Endothelial cell (in vitro differentiated cells): ENCODE measurements at places on chromosomes 11 and 22. TPM values are rescaled to one million over a fixed set of nuclear protein-coding genes. Genes with fewer than 3 reads are reported as not detected.
A peak's percentile ranks its signal among the peaks of the same experiment; 100 is the strongest.

- H3K36me3 ChIP-seq: peaks cover 4% of the 10 kb centered on the region
- no peak overlapping the region for H3K4me3 ChIP-seq
- H3K4me1 ChIP-seq: no peaks in the 10 kb centered on the region
- no peak for DNase-seq
Observed at GRCh38 chr22:49686495-49687219, 141.0 kb downstream of the BRD1 start.

ZNF280A gene
- 0.51 TPM for total RNA-seq

GRCh38 chr22:39253435-39254070 lies 8.8 kb upstream of the PDGFB start:
- no peaks in the 10 kb centered on the region for H3K27me3 ChIP-seq
- H3K36me3 ChIP-seq: no peaks in the 10 kb centered on the region
- no peak overlapping the region for H3K27ac ChIP-seq
- H3K4me3 ChIP-seq: no peak overlapping the region
- DNase-seq: no peak

BBS1 gene
- 35.8 TPM for total RNA-seq

GRCh38 chr11:121053244-121053643 lies 29.3 kb downstream of the TBCEL start:
- H3K4me1 ChIP-seq: no peaks in the 10 kb centered on the region
- H3K36me3 ChIP-seq: peaks cover 5% of the 10 kb centered on the region
- DNase-seq: no peak
- no peak overlapping the region for H3K27ac ChIP-seq
- no peaks in the 10 kb centered on the region for H3K27me3 ChIP-seq

DNA sequence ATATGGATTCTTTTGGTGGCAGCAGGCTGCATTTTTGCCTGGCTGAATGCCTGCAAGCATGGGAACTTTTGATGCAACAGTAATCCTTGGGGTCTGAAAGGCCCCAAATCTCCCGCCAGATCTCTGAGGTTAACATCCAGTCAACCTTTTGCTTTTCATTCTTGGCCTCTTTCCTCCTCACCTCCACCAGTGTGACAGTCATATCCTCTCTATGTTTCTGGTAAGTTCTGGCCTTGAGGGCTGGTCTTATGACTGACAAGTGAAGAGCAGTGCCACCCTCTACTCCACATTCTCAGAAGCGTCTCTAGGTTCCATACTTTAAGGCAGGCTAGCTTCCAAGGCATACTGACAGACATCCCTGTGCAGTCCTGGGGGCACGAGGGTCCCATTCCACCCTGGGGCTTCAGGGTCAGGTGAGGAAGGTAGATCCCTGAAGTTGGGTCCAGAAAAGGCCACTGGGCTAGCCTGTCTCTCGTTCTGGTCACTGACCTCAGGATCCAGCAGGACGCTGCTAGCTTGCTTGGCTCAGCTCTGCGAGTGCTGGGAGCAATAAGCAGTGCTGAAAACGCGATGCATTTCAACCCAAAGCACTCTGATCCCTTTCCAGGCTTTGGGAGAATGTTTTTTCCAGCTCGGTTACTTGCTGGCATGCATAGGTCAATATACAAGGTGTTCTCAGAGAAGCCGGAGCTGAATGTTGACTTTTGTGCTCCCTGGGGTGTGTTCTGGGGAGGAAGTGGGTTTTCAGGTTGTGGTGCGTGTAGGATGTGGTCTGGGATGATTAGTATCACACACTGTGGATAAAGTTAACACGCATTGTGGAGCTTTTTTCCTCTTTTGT lies 75.2 kb downstream of the PTPRJ start:
- H3K27ac ChIP-seq: no peak overlapping the region
- peaks cover 21% of the 10 kb centered on the region for H3K27me3 ChIP-seq
- H3K4me3 ChIP-seq: no peak overlapping the region
- no peaks in the 10 kb centered on the region for H3K36me3 ChIP-seq
- no peak for DNase-seq
- no peaks in the 10 kb centered on the region for H3K4me1 ChIP-seq

OR52I1 gene
- total RNA-seq: not detected

FIBIN gene
- total RNA-seq: not detected

- no peak overlapping the region for H3K4me3 ChIP-seq
- no peak overlapping the region for H3K27ac ChIP-seq
- no peaks in the 10 kb centered on the region for H3K27me3 ChIP-seq
- peaks cover 2% of the 10 kb centered on the region for H3K4me1 ChIP-seq
- DNase-seq: no peak
Observed at GRCh38 chr11:128304666-128305485, 282.5 kb downstream of the ETS1 start.

MUC2 gene
- not detected for total RNA-seq

- no peaks in the 10 kb centered on the region for H3K27me3 ChIP-seq
- no peak overlapping the region for H3K4me3 ChIP-seq
- no peaks in the 10 kb centered on the region for H3K36me3 ChIP-seq
- no peak for DNase-seq
Observed at GRCh38 chr11:77467233-77467632, 6.7 kb downstream of the PAK1 start.

TRIM48 gene
- total RNA-seq: not detected

DNA sequence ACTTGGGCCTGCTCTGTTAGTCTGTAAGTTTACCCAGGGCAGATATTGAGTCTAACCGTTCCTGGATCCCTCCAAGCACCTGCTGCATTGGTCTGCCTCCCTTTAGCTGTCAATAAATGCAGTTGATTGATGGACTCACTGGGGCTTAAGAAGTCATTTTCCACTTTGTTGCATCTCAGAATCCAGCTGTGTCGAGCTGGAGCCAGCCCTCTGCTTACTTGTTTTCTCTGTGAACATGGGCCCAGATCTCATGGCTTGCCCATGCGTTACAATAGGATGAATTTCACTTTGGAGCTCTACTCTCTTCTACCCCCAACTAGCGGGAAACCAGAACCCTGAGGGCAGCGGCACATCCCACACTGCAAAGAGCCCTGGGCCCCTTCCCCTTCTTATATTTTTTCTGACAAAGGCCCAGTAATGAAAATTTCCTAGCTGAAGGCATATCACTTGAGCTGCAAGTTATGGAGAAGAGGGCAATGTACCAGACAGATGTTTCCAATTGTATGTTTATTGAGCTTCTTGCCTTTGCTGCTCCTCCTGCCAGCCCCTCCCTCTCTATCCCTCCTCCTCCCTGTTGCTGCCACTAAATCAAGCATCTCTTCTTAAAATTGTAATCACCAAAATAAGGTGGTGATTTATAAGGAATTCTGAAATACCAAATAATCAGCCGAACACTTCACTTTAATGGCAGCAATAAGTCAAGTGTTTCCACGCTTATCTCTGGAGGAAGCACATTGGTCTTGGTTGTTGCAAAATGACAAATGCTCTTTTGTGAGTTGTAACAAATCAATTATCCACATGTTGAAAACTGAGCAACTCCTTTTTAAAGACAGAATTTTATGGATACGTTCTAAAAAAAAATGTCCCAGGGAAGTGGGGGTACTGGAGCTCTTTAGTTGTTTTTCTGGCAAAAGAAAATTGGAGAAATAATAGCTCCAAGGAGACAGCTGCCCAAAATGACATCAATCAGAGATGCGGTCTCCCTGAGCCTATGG lies 212.3 kb upstream of the ZBED5 start:
- H3K4me3 ChIP-seq: no peak overlapping the region
- H3K27ac ChIP-seq: no peak overlapping the region
- peaks cover 3% of the 10 kb centered on the region for H3K27me3 ChIP-seq
- no peaks in the 10 kb centered on the region for H3K36me3 ChIP-seq

DNA sequence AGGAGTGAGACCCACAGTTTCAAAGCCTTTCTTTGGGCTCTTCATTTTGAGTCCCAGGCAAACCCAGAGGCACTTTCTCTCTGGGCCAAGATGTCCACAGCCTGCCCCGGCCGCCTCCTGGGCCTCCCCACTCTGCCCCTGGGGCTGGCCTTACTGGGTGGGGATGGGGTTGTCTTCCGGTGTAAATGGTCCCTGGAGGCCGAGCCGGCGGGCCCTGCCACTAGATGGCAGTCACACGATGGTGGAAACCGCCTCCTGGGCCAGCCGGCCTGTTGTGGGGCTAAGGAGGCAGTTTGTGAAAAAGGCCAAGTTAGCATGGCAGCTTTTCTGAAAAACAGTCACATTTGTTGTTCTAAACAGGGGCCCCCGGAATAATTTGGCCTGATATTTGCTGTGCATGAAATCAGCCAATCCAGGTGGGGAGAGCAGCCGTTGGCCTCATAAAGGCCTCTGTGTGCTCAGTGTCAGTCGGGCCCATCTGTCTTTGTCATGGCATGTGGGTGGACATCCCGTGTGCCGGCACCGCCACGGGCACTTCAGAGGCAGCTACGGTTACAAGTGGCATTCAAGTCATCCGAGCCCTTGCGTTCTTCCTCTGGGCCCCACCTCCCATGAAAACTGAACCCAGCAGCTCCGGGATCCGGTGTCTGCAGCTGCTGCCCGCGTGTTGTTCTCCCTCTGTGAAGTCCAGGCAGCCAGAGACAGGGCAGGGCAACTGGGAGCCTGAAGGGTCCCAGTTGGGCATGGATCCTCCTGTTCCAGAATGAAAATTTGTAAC lies 6.5 kb downstream of the MRPL23 start:
- H3K36me3 ChIP-seq: no peaks in the 10 kb centered on the region
- no peak overlapping the region for H3K4me3 ChIP-seq
- DNase-seq: no peak
- no peak overlapping the region for H3K27ac ChIP-seq
- no peaks in the 10 kb centered on the region for H3K27me3 ChIP-seq

- peak overlapping the region; percentile 47 for H3K4me3 ChIP-seq
- H3K27me3 ChIP-seq: peaks cover 8% of the 10 kb centered on the region
- H3K27ac ChIP-seq: no peak overlapping the region
- peaks cover 2% of the 10 kb centered on the region for H3K4me1 ChIP-seq
- DNase-seq: peak; percentile 63
Observed at GRCh38 chr22:39543095-39543494, 10.5 kb upstream of the RPS19BP1 start.

OR8U1 gene
- not detected for total RNA-seq

RIBC2 gene
- 0.54 TPM for total RNA-seq

NXPE2 gene
- total RNA-seq: 0.33 TPM

DEFB131B gene
- total RNA-seq: not detected

GRCh38 chr11:72491001-72491400 lies 56.7 kb upstream of the CLPB start:
- no peaks in the 10 kb centered on the region for H3K36me3 ChIP-seq
- H3K27ac ChIP-seq: no peak overlapping the region
- H3K27me3 ChIP-seq: peaks cover 2% of the 10 kb centered on the region
- H3K4me3 ChIP-seq: no peak overlapping the region
- no peaks in the 10 kb centered on the region for H3K4me1 ChIP-seq

GRCh38 chr11:64745189-64745520 lies 1.2 kb upstream of the RASGRP2 start:
- peaks cover 11% of the 10 kb centered on the region for H3K36me3 ChIP-seq
- H3K27me3 ChIP-seq: peaks cover 14% of the 10 kb centered on the region
- H3K4me3 ChIP-seq: peak overlapping the region; percentile 94
- H3K4me1 ChIP-seq: peaks cover 21% of the 10 kb centered on the region
- H3K27ac ChIP-seq: peak overlapping the region; percentile 97

GRCh38 chr11:13126430-13126829 lies 117.3 kb downstream of the RASSF10 start:
- no peak overlapping the region for H3K27ac ChIP-seq
- no peak for DNase-seq
- H3K36me3 ChIP-seq: no peaks in the 10 kb centered on the region
- no peak overlapping the region for H3K4me3 ChIP-seq
- peaks cover 6% of the 10 kb centered on the region for H3K27me3 ChIP-seq

DNA sequence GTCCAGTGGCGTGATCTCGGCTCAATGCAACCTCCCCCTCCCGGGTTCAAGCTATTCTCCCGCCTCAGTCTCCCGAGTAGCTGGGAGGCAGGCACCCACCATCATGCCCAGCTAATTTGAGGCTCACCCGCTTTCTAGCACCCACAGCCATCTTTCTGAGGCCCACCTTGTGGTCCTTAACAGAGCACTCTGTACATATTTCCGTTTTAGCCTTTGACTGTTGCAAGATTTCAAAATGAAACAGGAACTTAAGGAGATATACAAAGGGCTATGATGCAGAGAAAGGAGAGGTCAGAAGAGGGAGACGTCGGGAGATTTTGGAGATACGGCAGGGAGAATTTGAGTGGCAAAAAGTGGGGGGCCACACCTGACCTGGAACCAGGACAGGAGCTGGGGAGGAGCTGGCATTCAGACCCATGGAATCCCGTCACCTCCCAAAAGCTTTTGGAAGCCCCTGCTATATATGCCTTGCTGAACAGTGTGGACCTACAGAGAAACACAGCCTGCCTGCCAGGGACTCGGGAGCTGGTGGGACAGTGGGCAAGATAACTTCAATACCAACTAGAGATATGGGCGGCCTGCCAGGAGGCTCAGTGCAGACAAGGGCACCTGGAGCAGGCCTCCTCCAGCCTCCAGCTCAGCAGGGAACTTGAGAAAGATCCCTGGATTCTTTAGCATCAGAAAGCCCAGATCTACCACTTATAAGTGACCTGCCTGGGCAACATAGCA lies 8.0 kb upstream of the CLCF1 start:
- H3K36me3 ChIP-seq: no peaks in the 10 kb centered on the region
- no peak overlapping the region for H3K4me3 ChIP-seq
- H3K27me3 ChIP-seq: peaks cover 14% of the 10 kb centered on the region

- DNase-seq: no peak
- no peak overlapping the region for H3K27ac ChIP-seq
- no peak overlapping the region for H3K4me3 ChIP-seq
Observed at GRCh38 chr11:78791254-78791653, 216.6 kb upstream of the NARS2 start.

GRCh38 chr11:75820645-75821044 lies 5.6 kb downstream of the UVRAG start:
- no peaks in the 10 kb centered on the region for H3K27me3 ChIP-seq
- H3K36me3 ChIP-seq: no peaks in the 10 kb centered on the region
- H3K4me1 ChIP-seq: peaks cover 5% of the 10 kb centered on the region
- H3K4me3 ChIP-seq: no peak overlapping the region
- DNase-seq: no peak
- no peak overlapping the region for H3K27ac ChIP-seq

MS4A6E gene
- total RNA-seq: not detected

ZP1 gene
- not detected for total RNA-seq

BAIAP2L2 gene
- 0.77 TPM for total RNA-seq

DNA sequence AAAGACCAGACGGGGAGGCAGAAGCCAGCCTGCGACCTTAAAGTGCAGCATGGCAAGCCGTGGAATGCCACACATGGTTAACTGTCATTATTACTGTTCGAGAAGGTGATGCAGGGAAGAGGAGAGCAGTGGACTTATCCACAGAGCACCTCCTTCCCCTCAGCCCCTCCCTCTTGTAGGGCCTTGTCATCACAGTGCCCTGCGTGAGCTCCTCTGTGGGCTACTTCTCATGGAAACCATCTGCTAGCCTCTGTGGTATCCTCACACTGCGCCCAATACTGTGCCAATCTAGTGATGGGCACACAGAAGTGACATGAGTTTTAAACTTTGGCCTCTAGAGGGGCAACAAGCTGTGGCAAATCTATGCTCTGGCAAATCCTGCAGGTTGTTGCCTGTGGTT lies 18.2 kb upstream of the CCDC134 start:
- H3K4me1 ChIP-seq: peaks cover 20% of the 10 kb centered on the region
- no peak for DNase-seq
- H3K4me3 ChIP-seq: no peak overlapping the region
- H3K27me3 ChIP-seq: peaks cover 2% of the 10 kb centered on the region
- no peaks in the 10 kb centered on the region for H3K36me3 ChIP-seq

HEPHL1 gene
- total RNA-seq: not detected

- no peaks in the 10 kb centered on the region for H3K36me3 ChIP-seq
- no peak overlapping the region for H3K4me3 ChIP-seq
- H3K27ac ChIP-seq: no peak overlapping the region
- no peaks in the 10 kb centered on the region for H3K27me3 ChIP-seq
- no peaks in the 10 kb centered on the region for H3K4me1 ChIP-seq
Observed at GRCh38 chr11:104333977-104334376, 170.0 kb upstream of the PDGFD start.

PHOX2A gene
- not detected for total RNA-seq

DTX4 gene
- total RNA-seq: 29.4 TPM
